ENCODE measurements at places on chromosomes 3 and 15. TPM values are rescaled to one million over a fixed set of nuclear protein-coding genes. Genes with fewer than 3 reads are reported as not detected.

CSPG4 gene
- not detected for total RNA-seq

DAPK2 gene
- 17.6 TPM for total RNA-seq

NEDD4 gene
- total RNA-seq: 5.1 TPM

TMEM43 gene
- total RNA-seq: 44.4 TPM

CCR1 gene
- total RNA-seq: 58.6 TPM

PRR20G gene
- not detected for total RNA-seq

ATP2C1 gene
- 51.3 TPM for total RNA-seq

IP6K2 gene
- total RNA-seq: 68.4 TPM

FRMD4B gene
- 8.9 TPM for total RNA-seq
